Ovary (tissue), 10 donors: ENCODE measurements at places on chromosomes 11 and 22. TPM values are rescaled to one million over a fixed set of nuclear protein-coding genes. Genes with fewer than 3 reads are reported as not detected.

Gene AHNAK
- polyA plus RNA-seq, result 114 TPM

Gene GRK3
- polyA plus RNA-seq, result 9.4 TPM

Gene AMPD3
- polyA plus RNA-seq, result 6.8 TPM

GRCh38 chr11:10797001-10797400 is 11.7 kb downstream of the EIF4G2 start:
- DNase-seq, result no peak
